OCI-LY7 (cell line): ENCODE measurements at places on chromosomes 7 and 10. TPM values are rescaled to one million over a fixed set of nuclear protein-coding genes. Genes with fewer than 3 reads are reported as not detected.

GRCh38 chr7:63054191-63054661, 944.4 kb upstream of the ZNF722 start:
- DNase-seq: no peak

- DNase-seq: no peak
Measured at GRCh38 chr7:137999496-138000080, 2.3 kb downstream of the CREB3L2 start.

DNA sequence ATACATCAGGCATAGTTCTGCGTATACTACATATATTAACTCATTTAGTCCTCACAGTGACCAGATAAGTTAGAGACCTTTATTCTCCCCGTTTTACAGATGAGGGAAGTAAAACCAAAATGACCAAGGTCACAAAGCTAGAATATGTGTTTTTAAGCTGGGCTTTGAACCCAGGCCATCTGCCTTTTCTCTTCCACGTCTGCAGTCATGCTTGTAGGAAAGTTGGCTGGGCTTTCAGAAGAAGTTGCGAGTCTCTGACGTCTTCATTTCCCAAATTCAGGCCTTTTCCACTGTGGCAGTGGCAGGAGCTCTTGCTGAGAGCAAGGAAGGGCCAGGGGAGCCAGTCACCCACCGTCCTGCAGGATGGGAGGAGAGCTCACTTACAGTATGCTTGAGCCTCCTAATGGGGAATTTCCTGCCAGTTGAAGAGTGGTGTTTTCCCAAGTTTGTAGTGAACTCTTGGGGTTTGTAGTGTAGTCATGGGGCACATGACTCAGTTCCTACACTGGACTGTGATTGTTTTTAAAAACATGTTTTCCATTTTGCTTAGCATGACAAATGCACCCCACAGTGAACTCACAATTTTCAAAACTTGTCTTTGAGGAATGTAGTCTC, 34.2 kb downstream of the CYP17A1 start:
- no peak for DNase-seq

GRCh38 chr7:97601931-97602457, 129.9 kb upstream of the TAC1 start:
- no peak for DNase-seq

GRCh38 chr7:28036696-28037095, 143.9 kb downstream of the JAZF1 start:
- DNase-seq: no peak

DNA sequence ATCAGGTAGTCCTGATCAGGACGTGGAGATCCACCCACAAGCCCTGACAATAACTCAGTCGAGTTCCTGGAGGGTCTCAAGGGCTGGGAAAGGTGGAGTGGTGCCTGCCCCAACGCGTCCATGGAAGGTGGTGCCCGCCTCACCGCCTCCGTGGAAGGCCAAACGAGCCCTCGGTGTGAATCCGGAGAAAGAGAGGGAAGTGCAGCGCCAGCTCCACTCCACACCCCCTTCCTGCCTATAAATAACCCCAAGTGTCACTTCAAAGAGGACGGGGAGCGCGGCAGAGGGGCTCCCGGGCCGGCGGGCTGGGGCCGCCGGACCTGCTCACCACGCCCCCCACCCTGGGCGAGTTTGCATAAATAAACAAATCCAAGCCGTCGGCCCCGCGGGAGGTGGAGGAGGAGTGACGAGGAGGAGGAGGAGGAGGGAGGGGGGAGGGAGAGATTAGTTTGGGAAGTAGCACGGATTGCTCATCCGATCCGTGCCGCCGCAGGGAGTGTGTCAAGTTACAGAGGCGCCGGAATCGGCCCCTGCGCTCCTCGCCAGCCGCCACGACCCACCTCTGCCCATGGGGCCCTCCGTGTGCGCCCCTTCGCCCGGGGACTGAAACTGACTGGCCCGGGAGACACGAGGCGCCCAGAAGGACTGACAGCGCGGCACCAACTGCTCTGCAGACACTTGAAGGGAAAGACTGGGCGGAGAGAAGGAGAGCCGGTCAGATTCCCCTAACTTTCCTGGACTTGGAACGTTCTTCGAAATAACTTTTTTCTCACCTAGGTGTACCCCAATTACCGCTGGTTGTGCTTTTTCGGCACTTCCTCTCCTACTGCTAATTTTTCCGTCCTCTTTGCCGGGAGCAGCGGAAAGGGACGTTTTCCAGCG, at the start of gene COL13A1:
Gene COL13A1, plus strand, starts transcription at position 473 of the 882 bp plus-strand sequence. CDS start 518 bp downstream, outside the sequence.
- DNase-seq: no peak

GRCh38 chr10:92640107-92640506, 47.2 kb downstream of the KIF11 start:
- no peak for DNase-seq

DNA sequence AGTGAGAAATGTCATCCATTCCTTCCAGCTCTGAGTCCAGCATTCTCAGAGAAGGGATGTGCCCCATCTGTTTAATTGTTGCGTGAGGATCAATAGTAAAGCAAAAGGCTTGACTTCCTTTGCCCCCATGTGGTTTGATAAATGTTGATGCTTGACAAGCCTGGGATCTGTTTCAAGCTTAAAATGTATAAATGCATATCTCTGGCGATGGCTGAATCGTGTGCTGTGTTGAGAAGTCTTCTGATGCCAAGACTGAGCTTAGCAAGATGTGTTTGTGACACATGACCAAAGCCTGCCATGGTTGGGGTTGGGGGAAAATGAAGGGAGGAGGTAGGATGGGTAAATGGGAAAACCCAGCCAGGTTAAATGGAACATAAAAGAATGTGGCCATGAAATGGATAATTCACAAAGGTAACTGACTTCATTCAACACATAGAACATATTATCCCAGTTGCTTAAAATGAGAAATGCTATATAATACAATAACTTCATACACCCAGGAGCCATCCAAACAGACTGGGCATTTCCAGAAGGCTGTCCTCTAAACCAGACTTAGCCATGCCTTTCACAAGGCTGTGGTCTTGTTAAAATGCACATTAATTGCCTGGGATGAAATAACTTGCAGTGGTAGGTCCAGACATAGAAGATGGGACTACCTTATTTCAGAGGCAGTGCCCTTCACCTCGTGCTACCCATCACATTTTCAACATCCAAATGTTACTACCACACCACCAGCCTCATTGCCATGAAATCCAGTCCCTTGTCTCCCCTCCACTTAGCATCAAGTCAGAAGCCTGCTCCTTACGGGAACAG, 147.3 kb upstream of the PDE1C start:
- DNase-seq: no peak

DNA sequence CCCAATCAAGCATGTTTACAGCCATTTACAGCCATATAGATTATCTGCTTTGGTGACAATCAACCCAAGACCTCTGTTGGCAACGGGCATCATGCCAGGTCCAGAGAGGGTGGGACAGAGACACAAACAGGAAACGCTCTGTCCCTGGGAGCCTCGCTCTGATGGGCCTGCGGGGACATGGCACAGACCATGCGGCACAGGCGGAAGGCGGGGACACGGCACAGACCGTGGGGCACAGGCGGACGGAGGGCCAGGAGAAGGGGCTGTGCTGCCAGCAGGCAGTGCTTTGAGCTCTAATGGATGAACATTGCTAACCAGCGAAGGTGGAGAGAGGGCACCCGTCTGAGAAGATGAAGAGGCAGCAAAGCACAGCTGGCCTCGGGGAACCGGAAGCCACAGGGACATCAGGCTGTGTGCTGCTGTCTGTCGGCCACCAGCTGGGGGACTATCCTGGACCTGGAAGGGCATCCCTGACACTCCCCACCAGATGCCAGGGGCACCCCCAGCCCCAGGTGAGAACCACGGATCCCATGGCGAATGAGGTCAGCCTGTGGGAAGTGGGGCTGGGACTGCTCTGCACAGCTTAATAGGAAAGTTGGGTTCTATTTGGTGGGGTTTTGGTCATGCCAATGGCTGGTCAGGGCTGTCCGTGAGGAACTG, 61.0 kb downstream of the DIP2C start:
- DNase-seq: no peak

DNA sequence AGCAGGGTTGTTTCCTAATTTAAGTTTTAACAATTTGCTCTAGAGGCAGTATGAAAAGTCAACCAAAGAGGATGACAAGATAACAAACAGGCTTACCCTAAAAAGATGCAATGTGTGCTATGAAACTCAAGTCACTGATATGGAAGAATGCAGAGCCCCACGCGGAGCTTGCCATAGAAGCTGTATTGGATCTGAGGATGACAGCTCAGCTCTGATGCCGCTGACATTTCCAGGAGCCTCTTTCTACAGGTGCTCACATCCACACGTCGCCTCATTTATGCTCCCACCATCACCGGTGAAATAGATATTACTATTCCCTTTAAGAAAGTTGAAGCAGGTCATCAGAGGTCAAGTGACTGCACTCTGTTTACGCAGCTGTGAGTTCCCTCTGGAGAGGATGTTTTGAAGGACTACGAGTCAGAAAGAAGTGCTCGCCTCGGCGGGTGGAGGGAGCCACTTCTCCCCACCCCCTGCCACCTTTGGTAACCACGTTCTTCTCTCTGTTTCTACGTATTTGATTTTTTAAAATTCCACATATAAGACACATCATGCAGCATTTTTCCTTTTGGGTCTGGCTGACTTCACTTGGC, 275.4 kb downstream of the GLRX3 start:
- no peak for DNase-seq

DNA sequence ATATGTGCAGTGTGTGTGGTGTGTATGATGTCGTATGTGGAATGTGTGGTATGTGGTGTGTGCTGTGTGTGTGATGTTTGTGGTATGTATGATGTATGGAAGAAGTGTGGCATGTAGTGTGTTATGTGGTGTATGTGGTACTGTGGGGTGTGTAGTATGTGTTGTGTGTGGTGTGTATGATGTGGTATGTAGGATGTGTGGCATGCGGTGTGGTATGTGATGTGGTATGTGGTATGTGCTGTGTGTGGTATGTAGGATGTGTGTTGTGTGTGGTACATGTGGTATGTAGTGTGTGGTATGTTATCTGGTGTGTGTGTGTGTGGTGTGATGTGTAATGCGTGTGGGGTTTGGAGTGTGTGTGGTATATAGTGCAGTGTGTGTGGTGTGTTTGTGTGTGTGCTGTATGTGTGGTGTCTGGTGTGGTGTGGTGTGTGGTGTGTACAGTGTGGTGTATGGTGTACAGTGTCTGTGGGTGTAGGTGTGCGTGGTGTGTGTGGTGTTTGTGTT, 129.6 kb downstream of the ATP6V0E2 start:
- no peak for DNase-seq

The DIP2C gene
- total RNA-seq: 22.0 and 29.5 TPM in 2 replicates

The TFEC gene
- 1.5 and 2.2 TPM in 2 replicates for total RNA-seq

The ARHGAP22 gene
- 0.41 and 0.46 TPM in 2 replicates for total RNA-seq

The CPXM2 gene
- total RNA-seq: not detected in 2 replicates

The DNAJB6 gene
- 65.9 and 66.4 TPM in 2 replicates for total RNA-seq
